ENCODE measurements at places on chromosomes 11 and 22.

DNA sequence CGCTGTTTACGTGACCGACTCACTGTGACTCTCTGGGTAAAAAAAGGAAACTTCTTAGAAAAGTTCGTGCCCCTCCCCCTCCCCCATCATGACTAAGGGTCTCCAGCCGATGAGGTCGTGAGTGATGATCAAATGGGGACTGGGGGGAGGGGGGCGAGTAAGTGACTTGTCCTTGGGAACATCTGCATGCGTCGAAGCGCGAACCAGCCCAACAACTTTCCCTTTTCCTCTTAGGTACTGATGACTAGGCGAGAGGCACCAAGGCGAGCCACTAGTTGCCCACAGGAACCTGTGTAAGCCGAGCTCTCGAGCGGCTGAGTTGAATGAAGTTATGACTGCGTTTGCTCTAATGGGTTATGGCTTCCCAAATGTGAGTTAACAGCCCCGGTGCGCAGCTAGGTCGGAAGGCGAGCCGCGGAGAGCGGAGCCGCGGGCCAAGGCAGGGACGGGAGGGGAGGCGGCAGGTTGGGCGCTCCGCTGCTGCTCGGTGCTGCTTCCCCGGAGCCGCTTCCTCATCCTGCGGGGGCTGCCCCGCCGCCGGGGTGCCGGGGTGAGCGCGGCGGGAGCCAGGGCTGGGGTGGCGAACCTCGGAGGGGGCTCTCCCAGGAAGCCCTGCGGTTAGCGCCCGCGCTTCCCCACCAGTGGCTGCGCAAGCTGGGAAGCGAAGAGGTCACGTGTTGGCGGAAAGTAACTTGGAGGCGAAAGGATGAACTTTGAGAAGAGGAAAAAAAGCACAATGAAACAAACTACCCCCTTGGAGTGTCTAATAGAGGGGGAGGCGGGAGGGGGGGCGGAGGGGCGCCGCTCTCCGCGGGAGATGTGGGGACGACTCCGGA is 22.1 kb upstream of the BDNF start:
- DNase-seq: no peak

GRCh38 chr11:40391679-40392078 is 1067.8 kb downstream of the LRRC4C start:
- no peak for DNase-seq

DNA sequence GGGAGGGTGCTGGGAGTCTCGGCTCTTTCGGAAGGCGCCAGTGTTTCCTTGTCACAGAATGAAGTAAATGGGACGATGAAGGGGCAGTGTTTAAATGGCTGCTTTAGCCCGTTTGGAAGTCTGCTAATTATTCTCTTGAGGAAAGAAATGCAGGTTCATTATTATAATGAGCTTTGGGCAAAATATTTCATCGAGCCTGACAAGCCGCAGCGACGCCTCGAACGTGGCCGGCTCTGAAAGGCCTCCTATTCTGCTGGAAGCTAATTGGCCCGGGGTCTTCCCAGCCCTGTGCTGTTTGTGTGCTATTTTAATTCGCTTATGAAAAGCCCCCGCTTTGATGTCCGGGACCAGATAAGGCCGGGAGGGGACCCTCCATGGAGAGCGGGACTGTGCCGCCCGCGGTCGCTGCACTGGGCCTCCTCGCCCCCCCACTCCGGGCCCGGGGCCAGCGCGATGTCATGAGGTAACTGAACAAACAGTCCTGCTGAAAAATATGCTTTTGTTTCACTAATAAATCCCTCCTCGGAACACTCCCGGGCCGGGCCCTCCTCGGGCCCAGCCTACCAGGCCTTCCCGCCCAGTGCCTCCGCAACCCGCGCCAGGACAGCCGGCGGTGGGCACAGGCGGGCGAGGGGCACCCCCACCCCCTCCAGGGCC is 78.4 kb downstream of the CDKN1C start:
- DNase-seq: no peak

GRCh38 chr22:25655371-25655935 is 86.5 kb upstream of the MYO18B start:
- DNase-seq: no peak

GRCh38 chr22:35315141-35315854 is 15.6 kb downstream of the TOM1 start:
- no peak for DNase-seq

DNA sequence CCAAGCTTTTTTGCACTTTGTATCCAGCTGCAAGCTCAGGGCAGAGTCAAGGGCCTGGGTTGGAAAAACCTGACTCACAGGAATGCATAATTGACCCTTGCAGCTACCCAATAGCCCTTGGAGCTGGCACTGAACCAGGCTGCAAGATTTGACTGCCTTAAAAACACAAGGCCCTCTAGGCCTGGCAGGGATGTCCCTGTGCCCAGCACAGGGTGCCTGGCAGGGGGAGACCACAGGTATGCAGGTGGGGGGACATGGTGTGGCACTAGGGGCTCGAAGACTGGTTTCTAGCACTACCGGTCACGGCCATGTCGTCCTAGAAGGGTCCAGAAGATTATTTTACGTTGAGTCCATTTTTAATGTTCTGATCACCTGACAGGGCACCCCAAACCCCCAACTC is 30.2 kb downstream of the SBF1 start:
- DNase-seq: no peak

DNA sequence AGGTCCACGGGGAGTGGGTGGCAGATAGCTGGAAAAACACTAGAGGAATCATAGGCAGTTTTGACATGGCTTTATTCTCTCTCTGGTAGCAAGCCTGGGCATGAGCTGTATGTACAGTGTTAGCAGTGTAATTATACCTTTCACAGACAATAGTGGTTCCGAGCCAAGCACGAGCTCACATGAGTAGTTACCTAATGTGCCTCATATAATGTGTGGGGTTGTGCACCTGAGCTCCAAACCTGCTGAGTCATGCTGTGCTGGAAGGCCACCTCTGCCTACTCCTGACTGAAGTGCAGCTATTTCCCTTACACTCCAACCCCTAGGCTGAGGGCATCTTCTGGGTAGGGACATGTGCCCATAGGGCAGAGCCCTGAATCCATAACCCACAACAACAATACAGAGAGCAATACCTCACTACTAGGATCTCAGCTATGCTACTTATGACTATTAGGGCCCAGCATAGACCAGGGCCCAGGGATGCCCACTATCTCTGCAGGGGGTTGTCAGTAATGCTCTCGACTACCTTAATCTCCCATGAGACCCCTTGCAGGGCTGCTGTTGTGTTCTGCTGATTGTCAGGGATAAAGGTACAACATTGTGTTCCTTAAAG is 432.1 kb downstream of the DYNC2H1 start:
- no peak for DNase-seq

DNA sequence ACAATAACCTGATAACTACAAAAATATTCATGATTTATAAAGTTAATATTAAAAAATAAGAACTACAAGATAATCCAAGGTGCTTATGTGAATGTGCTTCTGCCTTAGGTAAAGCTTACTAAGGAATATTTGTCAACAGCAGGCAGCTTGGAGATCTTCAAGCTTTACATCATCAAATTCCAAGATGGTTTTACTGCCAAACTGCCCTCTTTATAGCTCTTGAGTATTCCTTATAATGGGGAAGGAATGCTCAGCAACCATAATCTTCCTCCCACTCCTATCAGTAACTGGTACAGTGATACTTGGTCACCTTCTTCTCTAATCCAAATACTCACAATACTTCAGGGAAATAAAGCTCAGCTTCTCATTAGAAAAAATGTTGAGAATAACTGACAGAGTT is 30.1 kb downstream of the SBF2 start:
- DNase-seq: no peak

All from activated CD8-positive, alpha-beta memory T cell treated with anti-CD3 and anti-CD28 coated beads for 4 hours (primary cell).